ENCODE measurements at places on chromosomes 1 and 21.

GRCh38 chr1:235313931-235314678, 13.9 kb downstream of the ARID4B start:
- DNase-seq = no peak

GRCh38 chr1:229665912-229666558, 40.0 kb downstream of the URB2 start:
- no peak for DNase-seq

DNA sequence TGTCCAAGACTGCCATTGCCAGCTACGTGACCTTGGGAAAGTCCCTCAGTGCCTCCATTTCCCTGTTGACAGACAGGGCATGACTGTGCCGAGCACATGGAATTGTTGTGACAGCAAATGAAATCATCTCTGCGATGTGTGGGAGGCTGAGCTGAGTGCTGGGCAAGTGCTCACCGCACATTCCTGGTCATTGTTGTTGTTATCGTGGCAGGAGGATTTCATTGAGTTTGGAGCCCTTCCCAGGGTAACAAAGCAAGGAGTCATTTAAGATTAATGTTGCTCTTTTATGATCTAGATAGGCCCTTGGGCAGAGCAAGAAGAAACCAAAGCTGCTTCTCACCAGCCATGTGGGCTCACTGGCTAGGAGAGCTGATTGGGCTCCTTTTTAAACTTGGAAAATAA, 39.6 kb upstream of the ITPKB start:
- peak; percentile 76 for DNase-seq

DNA sequence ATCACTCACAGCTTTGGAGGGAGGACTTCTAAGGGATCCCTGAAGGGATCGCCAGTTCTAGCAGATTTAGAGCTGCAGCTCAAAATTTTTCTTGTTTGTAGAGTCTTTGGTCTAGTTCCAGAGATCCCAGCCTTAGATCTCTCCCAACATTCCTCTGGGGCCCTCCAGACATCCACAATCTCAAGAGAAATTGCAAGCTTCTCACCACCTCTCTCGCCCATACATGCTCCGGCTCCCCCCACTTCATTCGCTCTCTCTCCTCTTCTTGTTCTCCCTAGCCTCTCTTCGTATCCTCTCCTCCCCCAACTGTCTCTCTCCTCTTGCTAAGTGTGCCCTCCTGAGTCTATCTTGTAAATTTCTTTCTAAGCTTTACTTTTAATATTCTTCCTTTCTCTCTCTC, 15.1 kb upstream of the TUT4 start:
- DNase-seq = no peak

- DNase-seq = no peak
These were observed 8.2 kb upstream of the VSIG8 start for GRCh38 chr1:159870704-159871103.

- DNase-seq = no peak
These were observed 33.0 kb upstream of the CR2 start for GRCh38 chr1:207421078-207421477.

GRCh38 chr1:51255331-51255730, 19.3 kb downstream of the RNF11 start:
- DNase-seq = no peak

DNA sequence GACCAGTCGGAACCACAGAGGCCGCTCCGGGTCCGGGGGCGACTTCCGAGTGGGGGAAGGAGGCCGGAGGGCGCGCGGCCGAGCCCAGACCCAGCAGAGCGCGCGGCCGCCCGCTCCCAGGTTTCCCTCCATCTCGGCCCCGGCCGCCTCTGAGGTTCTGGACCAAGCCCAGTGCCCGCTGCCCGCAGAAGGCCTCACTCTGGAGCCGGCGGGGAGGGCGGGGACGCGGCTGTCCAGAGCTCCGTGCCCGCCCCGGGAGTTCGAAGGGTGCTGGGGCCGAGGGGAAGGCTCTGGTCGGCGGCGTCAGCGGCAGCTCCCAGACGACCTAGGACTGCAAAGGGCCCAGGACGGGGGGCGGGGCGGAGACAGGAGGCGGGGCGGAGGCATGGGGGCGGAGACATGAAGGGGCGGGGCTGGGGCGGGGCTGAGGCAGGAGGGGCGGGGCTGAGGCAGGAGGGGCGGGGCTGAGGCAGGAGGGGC, 48.0 kb upstream of the SLC19A1 start:
- no peak for DNase-seq

- peak; percentile 88 for DNase-seq
These were observed 30.8 kb downstream of the GORAB start for GRCh38 chr1:170562646-170563338.

- peak; percentile 54 for DNase-seq
These were observed 23.1 kb upstream of the TOR3A start for GRCh38 chr1:179058487-179059483.

- peak; percentile 63 for DNase-seq
These were observed 563.9 kb upstream of the NR5A2 start for GRCh38 chr1:199463521-199464127.

GRCh38 chr21:28793043-28793442, 199.6 kb downstream of the LTN1 start:
- peak; percentile 55 for DNase-seq

DNA sequence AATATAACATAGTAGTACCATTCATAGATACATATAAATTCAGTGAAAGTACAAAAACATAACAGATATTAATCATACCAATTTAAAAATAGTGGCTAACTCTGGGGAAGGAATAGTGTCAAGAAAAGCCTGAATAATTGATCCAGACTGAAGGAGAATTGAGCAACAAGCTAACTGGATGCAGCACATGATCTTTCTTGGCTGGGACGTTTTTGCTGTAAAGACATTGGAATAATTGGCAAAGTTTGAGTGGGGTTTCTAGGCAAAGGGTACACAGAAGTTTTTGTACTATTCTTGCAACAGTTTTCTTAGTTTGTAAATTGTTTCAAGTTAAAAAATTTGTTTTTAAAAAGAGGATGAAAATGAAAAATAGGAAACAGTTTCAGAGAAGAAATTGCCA, 2.6 kb upstream of the SH3GLB1 start:
- no peak for DNase-seq

- peak; percentile 61 for DNase-seq
These were observed 1.4 kb downstream of the NUCKS1 start for GRCh38 chr1:205748403-205749233.

- no peak for DNase-seq
These were observed 95.8 kb downstream of the VWA5B1 start for GRCh38 chr1:20386323-20387081.

DNA sequence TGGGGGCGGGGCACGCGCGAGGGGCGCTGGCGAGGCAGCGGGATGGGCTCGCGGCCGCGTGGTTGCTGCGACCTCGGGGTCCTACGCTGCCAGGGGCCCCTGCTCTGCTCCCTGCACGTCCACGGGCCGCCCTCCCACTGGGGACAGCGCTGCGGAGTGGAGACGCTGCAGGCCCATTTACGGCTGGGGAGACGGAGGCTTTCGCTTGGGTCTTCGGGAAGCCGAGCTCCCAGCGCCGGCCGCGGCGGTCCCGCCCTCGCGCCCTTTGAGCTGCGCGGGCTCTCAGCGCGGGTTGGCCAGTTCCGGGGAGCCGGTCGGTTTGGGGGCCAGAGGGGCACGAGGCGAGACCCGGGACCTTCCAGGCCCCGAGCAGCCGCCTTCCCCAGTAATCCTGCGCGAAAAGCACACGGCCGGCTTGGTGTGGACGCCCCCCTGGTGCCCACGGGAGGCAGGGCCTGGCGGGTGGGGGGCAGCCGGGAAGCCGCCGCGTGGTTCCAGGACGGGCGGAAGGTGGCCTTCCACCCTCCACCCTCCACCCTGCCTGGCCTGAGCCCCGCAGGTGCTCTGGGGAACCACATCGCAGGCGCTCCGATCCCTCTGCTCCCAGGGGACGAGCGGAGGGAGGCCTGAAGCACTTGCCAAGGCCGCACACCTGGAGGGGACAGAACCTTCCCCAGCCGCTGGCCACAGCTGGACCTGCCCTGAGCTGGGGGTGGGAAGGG, 570 bp upstream of the PEX10 start:
- DNase-seq = no peak

DNA sequence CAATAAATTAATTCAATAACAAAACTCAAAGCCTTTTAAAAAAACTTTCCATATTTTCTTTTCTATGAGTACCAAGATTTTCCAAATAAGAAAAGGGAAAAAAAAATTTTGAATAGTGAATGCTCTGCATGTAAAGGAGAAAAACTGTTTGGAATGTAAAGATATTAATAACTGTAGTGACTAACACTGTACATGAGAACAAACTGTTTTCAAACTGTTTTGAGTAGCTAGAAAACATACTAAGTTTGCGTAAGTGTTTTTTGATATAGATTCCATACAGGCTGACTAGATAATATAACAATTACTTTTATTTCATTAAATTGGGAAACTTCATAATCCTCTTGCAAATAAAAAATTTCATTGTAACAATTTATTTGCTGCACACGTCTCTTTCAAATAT, 150.5 kb downstream of the DPYD start:
- DNase-seq = no peak

GRCh38 chr1:48817505-48818114, 40.9 kb upstream of the BEND5 start:
- peak; percentile 15 for DNase-seq

- no peak for DNase-seq
These were observed 81.4 kb downstream of the ESRRG start for GRCh38 chr1:216641669-216642460.

GRCh38 chr1:229130028-229130668, 140.8 kb upstream of the RAB4A start:
- DNase-seq = no peak

- no peak for DNase-seq
These were observed 626.2 kb upstream of the TMPRSS15 start for GRCh38 chr21:19029816-19030215.

DNA sequence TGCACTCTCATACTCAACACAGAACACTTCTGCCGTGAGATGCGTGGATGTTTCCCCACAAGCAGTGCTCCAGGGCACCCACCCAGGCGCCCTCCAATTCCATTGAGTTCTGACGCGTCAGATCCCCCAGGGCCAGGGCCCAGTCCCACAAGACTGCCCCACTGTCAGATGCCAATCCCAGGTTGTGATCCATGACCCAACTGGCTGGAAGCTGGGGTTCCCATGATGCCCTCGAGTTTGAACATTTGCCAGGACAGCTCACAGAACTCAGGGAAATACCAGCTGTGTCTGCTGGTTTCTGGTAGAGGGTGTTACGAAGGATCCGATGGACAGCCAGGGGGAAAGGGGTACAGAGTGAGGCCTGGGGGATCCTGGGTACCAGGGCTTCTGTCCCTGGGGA, 58.4 kb downstream of the AGPAT3 start:
- DNase-seq = peak; percentile 37

DNA sequence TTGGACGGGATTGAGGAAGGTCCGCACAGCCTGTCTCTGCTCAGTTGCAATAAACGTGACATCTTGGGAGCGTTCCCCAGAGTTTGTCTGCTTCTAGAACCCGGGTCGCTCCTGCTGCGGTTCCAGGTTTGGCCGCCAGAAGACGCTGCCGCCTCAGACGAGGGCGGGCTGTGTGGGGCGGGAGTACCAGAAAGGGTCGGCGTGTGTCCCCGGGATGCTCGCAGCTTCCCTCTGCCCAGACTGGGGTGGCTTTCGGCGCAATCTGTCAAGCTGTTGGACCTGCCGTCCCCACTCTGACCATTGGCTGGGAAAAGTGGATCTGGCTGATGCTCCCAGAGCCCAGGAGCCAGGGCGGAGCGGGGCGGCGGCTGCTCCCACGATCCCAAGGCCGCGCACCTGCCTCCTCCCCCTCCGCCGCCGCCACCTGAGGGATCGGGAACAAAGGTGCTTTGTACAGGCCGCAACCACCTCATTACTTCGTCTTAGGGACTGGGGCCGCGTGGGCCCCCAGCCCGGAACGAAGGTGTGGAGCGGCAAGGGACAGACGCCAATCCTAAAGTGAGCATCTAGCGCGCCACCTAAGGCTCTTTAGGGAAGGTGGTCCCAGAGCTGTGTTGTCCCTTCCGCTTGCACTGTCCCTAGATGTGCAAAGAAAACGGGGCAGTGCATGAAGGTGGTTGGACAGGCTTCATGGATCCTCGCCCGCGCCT, 683 bp upstream of the EFNA4 start:
- DNase-seq = peak; percentile 15

DNA sequence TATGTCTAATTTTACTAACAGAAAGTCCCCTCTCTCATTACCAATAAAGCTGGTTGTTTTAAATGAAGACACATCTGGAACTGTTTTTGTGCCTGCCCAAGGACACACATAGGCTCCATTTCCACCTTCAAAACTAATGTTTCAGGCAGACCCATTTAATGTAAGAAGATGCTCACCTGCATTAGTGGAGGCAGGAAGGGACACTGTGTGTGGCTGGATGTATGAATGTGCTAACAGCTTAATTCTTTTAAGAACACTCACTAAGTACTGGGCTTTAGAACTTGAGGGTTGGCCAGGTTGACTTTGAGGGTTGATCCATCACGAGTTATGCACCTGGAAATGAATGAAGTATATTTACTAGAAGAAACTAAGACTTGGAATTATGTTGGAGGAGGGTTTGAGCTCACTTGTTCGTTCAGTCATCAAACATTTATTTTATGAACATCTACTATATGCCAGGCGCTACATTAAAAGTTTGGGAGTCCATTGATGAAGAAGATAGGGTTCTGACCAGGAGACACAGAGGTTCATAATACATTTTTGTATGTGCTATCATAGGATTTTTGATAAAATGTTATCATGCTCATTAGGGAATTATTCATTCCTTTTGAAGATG, 5.4 kb downstream of the JUN start:
- no peak for DNase-seq

- peak; percentile 66 for DNase-seq
These were observed 69.0 kb downstream of the SLC35A3 start for GRCh38 chr1:100038660-100039287.

DNA sequence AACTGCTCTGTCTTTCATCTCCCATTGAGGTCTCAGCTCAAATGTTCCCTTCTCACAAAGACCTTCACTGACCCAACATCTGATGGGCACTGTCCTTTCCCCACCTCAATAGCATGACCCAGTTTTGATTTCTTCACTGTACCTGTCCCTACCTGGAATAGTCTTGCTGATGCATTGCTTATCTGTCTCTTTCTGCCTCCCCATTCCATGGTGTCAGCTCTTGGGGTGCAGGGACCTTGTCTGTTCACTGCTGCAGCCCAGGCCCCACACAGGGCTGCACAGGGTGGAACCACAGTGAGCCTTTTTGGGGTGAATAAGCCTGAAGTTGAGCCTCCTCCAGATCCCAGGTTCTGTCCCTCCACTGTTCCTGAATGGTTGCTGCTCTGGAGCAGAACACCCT, 414.9 kb downstream of the PTPRU start:
- no peak for DNase-seq

DNA sequence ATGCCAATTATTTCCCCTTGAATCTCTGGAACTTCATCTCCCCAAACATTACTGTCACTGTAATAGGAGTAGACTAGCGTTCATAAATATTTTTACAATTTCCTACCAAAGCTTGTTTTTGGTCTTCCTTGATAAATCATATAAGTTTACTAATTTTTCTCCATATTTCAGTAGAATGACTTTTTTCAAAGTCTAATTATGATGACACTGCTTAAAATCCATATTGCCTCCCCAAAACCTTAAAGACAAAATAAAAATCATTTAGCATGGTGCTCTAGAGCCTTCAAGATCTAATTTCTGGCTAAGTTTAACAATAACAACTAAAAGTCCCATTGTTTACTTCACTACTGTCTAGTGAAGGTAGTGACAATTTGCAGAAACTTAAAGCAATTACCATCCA, 474.2 kb upstream of the CHRM3 start:
- DNase-seq = no peak

Data from LHCN-M2 (cell line).